Stimulated activated CD4-positive, alpha-beta T cell treated with anti-CD3 and anti-CD28 coated beads, TNF-alpha, amount 100 ng/mL, for 48 hours (primary cell): ENCODE measurements at places on chromosomes 12 and 14.

DNA sequence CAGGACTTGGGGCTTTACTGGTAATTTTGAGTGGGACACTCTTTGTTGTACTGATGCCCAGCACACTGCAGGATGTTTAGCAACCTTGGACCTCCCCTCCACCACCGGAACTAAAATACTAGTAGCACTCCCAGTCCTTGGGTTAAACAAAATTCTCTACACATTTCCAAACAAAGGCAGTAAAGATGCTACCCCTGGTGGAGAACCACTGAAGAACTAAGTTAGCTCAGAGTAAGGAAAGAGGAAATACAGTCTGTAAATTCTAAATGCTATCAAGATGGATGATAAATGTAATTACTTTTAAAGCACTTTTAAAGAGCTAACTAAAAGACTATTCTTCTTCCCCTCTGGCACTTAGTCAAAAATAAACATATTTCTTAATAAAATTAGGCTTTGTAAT is 64.1 kb downstream of the LRP6 start:
- DNase-seq: no peak

DNA sequence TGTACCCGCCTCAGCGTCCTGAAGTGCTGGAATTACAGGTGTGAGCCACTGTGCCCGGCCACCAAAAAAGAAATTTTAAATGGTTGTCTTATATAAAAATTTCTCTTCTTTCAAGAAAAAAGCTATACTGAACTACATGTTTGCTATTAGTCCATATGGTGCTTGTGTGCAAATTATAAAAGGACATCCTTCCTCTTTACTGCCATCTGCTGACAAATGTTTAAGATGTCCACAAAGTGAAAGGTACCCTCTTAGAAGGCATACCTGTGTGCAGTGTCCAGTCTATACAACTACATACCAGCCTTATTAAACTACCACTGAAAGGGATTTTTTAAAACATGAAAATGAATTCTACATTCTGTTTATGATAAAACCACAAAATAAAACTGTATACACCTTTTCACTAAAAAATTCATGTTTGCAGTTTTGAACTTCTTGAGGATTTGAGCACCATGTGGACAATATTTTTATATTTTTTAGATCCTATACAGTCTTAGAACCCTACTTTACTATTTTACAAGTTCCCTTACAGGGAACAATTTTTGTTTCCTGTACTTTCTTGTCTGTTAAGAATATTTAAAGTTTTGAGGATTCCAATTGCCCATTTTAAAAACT is 32.8 kb upstream of the TOMM20L start:
- no peak for DNase-seq

GRCh38 chr14:101072945-101073597 is 169.5 kb upstream of the RTL1 start:
- peak; percentile 9 for DNase-seq

- DNase-seq: no peak
Measured at GRCh38 chr14:79299162-79299561, 912.1 kb downstream of the DIO2 start.

GRCh38 chr12:2618291-2618995 is 176.3 kb upstream of the FKBP4 start:
- DNase-seq: no peak

DNA sequence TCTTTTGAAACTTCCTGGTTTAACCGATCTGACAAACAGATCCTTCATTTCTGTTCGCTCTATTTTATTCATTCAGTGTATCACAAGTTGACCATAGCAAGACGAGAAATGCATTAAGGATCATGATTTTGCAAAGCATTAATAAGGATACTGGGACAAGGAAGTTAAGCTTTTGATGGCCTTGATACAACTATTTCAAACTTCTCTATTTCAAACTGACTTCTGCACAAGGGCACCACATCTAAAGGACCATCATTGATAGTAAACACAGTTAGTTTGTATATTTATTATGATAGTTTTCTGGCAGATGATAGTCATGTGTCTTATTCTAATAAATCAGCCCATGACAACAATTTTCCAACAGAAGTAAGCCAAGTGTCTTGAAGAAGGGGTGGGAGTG is 25.8 kb upstream of the PLXNC1 start:
- DNase-seq: no peak

GRCh38 chr14:104756477-104757237 is 3.7 kb downstream of the SIVA1 start:
- DNase-seq: no peak

DNA sequence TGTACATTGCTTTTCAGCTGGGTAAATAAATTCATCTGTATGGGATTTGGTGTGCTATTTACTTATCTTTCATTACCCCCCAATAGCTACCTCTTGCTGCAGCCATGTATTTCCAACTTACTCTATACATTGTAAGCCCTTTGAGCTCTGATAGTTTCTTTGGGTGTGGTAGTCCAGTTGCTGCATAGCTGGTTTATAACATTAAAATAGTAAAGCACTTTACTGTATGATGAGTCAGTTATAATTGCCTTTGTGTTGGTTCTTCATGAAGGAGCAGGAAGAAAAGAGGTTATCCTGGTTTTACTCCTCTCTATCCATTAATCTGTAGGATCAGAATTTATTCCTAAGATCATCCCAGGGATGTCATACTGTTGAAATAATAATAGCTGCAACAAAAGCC is 15.7 kb downstream of the TBC1D30 start:
- no peak for DNase-seq

DNA sequence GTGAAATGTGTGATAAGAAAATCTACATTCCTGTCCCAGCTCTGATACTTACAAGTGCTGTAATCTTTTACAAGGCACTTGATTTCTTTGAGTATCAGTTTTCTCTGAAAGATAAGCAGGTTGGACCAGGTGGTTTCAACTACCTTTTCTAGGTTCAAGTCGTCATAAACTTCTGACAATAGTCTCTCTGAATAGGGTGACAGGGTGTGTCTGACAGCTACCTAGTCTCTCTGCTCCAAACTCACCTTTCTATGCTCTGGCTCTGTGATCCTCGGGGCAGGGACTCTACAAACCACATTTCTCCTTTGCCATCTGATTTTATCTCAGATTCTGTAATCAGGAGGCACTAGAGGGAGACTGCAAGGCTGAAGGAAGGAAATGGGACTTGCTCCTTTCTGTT is 137.7 kb upstream of the SYT1 start:
- no peak for DNase-seq

- DNase-seq: no peak
Measured at GRCh38 chr12:22407397-22407796, 72.9 kb upstream of the ST8SIA1 start.
